T-helper 9 cell (primary cell): ENCODE measurements at places on chromosomes 2 and 18.
A peak's percentile ranks its signal among the peaks of the same experiment; 100 is the strongest.

DNA sequence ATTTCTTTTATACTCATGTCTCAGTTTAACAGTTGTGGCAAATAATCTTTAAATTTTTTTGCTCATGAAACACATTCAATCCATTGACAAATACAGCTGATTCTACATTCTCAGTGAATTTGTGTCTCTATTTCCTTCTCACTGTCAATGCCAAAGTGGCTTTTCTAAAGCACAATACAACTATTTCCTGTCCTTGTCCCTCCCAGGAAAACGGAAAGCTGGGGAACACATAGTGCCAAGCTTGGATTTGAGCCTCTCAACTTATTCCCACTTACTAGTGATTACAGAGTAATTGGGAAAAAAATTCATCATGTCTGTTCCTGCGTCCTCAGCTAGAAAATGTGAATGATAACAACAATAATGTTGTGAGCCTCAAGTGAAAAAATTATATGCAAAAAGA, 899.7 kb upstream of the CDH2 start:
- DNase-seq, result no peak

DNA sequence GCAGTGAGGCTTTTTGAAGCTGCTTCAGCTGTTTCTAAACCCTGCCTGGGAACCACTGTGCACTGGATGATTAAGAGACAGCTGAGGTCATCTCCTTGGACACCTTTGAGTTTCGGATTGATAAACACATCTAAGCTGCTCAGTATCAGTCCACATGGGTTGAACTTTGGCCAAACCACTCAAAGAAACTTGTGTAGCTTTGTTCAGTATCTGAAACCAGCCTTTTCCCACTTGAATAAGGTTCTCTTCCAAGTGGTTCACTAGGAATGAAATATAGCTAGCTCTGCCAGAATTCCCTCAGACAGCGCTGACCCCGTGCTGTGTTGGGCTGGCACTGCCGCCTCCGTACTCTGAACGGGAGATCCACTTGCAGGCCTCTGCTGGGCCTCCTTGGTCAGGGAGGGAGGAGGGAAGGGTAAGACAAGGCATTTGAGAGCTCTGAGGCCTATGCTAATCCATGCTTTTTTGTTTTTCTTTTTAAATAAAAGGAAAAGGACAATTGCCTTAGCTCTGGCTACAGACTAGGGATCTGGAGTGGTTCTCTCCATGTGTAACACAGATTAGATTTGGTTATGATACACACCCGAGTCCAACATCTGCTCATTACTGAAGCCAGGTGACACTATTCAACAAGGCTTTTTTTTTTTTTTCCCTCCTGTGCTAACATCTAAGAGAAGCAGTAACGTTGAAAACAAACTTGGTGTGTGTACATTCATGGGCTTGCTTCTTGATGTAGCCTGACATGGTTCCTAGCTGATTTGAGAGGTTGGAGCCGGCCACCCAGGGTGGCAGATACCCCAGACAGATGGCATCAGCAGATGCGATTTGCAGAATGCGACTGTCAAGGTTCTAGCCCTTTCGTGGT, 67.7 kb downstream of the NCK2 start:
- no peak for DNase-seq

DNA sequence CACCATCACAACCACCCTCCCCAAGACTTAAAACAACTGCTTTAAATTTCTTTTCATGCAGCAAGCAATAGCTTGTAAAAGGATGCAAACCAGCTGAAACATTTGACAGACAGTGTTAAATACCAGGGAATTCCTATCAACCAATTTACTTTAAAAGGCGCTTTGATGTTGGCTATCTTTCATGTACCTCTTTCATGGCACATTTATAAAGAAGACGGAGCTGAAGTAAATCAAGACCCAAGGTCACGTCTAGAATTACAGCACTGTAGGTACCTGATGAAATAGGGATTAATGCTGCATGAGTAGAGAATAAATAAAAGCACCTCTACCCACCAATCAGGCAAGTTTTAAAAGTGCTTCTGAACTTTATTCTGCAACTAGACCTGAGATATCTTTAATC, 78.9 kb downstream of the SRBD1 start:
- DNase-seq, result no peak

GRCh38 chr2:19673213-19673791, 228.5 kb downstream of the TTC32 start:
- DNase-seq, result no peak

GRCh38 chr2:223692191-223692947, 90.2 kb upstream of the SCG2 start:
- no peak for DNase-seq

DNA sequence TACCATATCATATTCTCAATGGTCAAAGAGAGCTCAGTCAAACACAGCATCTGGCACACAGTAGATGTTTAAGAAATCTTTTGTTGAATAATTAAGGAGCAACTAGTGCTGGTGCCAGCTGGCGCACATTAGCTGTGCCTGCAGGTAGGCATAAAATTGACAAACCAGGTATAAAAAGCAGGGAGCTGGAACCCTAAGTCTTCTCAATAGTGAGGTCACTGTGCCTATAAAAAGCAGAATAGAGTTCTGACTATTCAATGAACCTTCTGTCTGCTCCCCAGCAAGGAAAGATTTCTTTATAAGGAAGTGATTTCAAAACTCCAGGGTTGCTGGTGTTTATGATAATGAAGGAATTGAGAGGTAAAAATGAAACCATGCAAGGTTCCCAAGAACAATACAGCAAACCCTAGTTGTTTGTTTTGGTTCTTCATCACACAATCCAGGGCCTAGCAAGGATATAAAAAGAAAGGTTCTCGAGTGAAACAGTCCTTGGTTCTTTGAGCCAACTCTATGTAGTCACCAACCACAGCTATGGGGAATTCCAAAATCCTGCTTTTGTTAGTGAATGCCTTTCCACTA, 76.1 kb downstream of the THADA start:
- DNase-seq, result no peak

DNA sequence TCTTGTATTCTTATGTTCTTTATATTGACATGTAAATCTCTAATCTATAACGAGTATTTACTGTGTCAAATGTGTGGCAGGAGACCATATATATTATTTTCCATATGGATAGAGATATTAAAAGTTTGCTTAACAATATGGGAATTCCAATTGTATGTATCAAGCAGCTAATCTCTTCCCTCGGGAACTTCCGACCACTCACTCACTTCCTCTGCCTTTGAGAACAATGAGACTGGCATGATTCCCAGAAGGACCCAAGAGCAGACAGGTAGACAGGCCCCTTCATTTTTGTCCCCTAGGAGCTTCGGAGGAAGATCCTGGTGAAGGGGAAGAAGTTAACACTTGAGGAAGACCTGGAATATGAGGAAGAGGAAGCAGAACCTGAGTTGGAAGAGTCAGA, 24.1 kb downstream of the PLCD4 start:
- no peak for DNase-seq

DNA sequence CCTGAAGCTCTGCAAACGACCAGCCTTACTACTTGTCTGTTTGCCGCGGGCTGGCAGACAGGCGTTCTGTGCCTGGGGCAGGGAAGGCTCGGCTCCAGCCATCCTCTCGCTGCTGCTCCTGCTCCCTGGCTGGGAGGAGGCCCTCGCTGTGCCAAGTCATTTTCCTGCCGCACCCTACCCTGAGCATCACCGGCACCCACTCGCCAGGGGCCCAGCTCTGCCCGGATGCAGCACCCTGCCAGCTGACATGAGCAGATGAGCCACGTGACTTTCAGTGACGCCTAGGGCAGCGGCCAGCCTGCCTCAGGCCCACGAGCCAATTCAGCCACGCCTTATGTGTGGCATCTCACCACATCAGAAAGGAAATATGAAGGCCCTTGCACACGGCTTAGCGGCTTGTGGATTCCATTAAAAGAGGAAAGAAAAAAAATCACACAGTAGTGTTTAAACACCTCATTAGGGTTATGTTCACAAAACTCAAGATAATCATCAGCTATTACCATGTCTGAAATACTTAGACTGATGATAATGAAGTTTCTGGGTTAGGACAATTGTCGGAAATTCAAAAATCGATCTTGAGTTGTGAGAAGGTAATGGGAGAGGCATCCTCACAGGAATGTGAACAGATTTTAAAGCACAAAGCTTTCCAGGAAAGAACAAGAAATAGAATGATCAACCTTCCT, 250.5 kb downstream of the TWIST2 start:
- DNase-seq, result no peak

DNA sequence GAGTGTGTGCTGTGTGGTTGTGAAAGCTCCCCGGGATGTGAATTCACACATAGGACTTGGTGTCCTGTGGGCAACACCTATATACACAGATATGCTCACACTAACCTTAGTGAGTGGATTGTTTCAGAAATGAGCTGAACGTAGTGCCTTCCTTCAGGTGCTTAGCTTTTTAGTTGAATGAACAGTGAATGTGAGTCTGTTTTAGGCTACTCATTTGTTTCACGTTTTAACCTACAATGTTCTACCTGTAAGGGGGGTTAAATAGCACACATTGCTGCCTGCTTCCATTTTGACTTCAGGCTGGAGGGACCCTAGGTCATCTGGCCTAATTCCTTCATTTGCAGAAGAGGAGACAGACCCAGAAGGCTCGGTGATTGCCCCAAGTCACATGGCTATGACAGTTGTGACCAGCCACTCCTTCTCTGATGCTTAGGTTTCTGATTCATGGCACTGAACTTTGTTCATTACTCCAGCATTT, 1.0 kb downstream of the PLEK start:
- DNase-seq, result no peak

- peak; percentile 18 for DNase-seq
Measured at GRCh38 chr2:134466141-134466540, 212.3 kb downstream of the MGAT5 start.

- DNase-seq, result no peak
Measured at GRCh38 chr2:173922760-173923159, 42.4 kb downstream of the SP3 start.

DNA sequence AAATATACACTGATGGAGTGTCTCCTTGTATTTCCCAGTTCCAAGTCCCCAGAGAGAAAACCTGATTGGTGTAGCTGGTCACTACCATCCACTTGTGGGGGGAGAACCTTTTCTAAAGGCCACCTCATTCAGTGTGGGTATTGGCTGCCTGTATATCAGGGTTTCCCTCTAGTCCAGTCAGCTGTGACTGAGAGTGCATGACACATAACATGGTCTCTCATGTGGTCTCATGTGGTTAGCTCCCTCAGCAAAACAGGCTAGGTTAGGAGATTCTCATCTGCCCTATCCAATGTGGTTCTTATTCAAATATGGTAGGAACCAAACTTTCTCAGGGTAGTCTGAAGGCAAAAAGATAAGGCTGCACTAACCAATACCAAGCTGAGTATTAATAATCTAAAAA, 4.1 kb upstream of the GORASP2 start:
- no peak for DNase-seq

GRCh38 chr18:80163183-80163582, 54.1 kb downstream of the ADNP2 start:
- no peak for DNase-seq

GRCh38 chr2:223943135-223943534, 2.0 kb downstream of the WDFY1 start:
- no peak for DNase-seq

GRCh38 chr18:48803518-48803917, 147.2 kb downstream of the SMAD7 start:
- DNase-seq, result no peak

GRCh38 chr2:193231634-193232033, 1036.9 kb upstream of the TMEFF2 start:
- DNase-seq, result no peak

- DNase-seq, result no peak
Measured at GRCh38 chr2:21930226-21930625, 806.5 kb downstream of the TDRD15 start.

GRCh38 chr18:50559752-50560680, at the start of gene MAPK4:
TSS of gene MAPK4 (plus strand) at chr18:50560087. CDS start at chr18:50663959, 103,872 bp downstream.
- DNase-seq, result no peak

DNA sequence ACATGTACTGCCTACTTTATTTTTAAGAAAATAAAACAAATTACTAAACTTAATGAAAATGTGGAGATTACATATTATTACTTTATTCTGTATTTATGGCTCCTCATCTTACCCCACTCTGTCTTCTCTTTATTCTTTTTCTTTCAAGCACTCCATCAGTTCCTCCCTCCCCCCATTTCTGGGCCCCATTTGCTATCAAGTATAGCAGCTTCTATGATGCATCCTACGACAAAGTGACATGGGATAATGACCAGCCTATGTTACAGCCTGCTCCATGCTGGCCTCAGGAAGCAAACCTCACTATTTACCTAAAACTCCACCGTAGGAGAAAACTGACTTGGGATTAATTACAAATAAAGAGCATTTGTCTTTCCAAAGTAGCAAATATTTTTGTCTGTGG, 58.8 kb downstream of the RND3 start:
- no peak for DNase-seq

DNA sequence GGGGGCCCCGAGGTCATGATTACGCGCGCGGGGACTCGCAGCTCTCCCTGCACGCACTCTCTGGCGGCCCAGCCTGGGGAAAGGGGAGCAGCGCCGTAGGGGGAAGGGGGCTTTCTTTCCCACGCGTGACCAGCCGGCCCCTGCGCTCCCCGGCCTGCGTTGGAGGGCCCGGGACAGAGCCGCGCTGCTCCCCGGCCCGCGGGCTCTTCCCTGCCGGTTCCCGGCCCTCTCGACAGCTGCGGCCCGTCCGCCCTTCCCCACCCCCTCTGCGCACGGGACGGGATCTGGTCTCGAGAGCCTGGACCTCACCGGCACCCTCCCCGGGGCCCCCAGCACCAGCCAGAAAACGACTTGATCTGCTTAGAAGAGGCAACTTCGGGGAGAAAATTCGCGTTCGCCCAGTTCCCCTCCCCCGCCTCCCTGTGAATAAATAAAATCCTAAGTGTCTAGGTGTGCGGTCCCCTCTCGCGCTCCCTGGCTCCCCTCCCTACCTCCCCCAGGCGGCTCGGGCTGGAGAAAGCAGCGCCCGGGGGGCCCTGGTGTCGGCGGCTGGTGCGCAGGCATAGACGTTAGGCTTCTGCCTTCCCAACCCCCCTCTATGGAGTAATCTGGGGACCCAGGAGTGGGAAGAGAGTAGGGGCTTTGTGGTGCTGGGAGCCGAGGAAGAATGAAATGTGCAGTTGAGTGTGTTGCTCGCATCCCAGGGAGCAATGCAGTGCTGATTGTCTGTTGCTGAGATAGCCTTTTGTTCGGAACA, 803 bp upstream of the FIGN start:
- no peak for DNase-seq

- DNase-seq, result no peak
Measured at GRCh38 chr2:175366815-175367214, 185.3 kb upstream of the ATP5MC3 start.

GRCh38 chr2:3396920-3397559, 17.5 kb downstream of the TRAPPC12 start:
- DNase-seq, result no peak

GRCh38 chr2:110796716-110797301, 64.4 kb downstream of the ACOXL start:
- DNase-seq, result no peak

GRCh38 chr2:146228466-146229058, 1616.3 kb upstream of the ACVR2A start:
- DNase-seq, result no peak

GRCh38 chr18:22163416-22164161, 5.8 kb upstream of the GATA6 start:
- DNase-seq, result no peak

- DNase-seq, result no peak
Measured at GRCh38 chr2:68027959-68028358, 34.8 kb downstream of the C1D start.
